ENCODE measurements at places on chromosomes 16 and 17. TPM values are rescaled to one million over a fixed set of nuclear protein-coding genes. Genes with fewer than 3 reads are reported as not detected.

The SDR42E1 gene
- 5.6 TPM for total RNA-seq

The SLC52A1 gene
- total RNA-seq = 3.4 TPM

The ITGB3 gene
- 9.2 TPM for total RNA-seq

The TMEM235 gene
- total RNA-seq = not detected

The PPP1R27 gene
- total RNA-seq = not detected

The MTMR4 gene
- total RNA-seq = 43.2 TPM

The CCL1 gene
- total RNA-seq = not detected

The CSF3 gene
- total RNA-seq = not detected

The MYH1 gene
- 1.6 TPM for total RNA-seq

The PRDM7 gene
- total RNA-seq = not detected

The SGCA gene
- total RNA-seq = 3.7 TPM

The CHP2 gene
- 144 TPM for total RNA-seq

The IGSF6 gene
- not detected for total RNA-seq

The PALB2 gene
- total RNA-seq = 1.4 TPM

The ASPA gene
- 2.2 TPM for total RNA-seq

The XAF1 gene
- 6.7 TPM for total RNA-seq

DNA sequence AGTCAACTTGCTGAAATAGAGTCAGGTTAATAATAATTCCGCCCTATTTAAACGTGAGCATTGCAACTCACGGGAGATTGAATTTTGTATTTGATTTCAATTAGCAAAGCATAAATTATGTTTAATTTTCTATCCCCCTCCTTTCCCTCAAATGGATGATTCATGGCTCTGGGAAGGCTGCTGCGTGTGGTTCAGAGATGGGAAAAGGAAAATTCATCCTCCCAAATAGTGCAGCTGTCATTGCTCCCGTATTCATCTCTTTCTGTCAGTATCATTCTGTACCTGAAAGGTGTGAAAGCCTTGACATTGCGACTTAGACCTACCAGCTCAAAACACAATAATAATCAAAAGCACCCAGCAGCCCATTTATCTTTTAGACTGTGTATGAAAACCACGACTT lies 447.3 kb downstream of the HS3ST4 start:
- DNase-seq = no peak

- peak; percentile 48 for DNase-seq
Observed at GRCh38 chr17:39178536-39178935, 12.6 kb upstream of the ARL5C start.

DNA sequence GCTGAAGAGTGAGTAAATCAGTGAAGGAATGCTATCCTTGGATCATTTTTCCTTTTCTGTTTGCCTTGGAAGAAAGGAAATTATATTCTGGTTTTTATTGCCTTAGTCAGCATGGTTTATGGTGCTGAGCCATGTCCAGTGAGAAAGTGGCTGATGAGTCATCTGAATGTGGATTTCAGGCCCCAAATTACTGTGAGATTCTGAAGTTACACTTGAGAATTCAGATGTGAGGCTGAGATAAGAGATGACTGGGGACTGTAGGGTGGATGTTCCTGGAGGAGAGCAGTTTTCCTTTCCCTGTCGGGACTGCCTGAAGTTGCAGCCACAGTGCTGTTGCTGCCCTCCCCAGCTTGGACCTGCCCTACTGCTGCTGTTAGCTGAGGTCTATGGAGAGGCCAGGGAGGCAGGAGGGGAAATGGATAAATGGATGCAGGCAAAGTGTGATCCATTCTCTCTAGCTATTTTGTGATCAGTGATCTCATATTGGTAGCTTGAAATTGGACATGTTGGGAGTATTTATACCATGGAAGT lies 4.2 kb upstream of the MAP3K14 start:
- no peak for DNase-seq

- DNase-seq = no peak
Observed at GRCh38 chr17:29061036-29061435, 18.1 kb downstream of the PIPOX start.

- no peak for DNase-seq
Observed at GRCh38 chr16:1245452-1246020, 5.0 kb downstream of the TPSAB1 start.

GRCh38 chr17:31433091-31433790 lies 41.8 kb downstream of the RAB11FIP4 start:
- DNase-seq = no peak

- no peak for DNase-seq
Observed at GRCh38 chr16:55613613-55614335, 42.0 kb upstream of the SLC6A2 start.

DNA sequence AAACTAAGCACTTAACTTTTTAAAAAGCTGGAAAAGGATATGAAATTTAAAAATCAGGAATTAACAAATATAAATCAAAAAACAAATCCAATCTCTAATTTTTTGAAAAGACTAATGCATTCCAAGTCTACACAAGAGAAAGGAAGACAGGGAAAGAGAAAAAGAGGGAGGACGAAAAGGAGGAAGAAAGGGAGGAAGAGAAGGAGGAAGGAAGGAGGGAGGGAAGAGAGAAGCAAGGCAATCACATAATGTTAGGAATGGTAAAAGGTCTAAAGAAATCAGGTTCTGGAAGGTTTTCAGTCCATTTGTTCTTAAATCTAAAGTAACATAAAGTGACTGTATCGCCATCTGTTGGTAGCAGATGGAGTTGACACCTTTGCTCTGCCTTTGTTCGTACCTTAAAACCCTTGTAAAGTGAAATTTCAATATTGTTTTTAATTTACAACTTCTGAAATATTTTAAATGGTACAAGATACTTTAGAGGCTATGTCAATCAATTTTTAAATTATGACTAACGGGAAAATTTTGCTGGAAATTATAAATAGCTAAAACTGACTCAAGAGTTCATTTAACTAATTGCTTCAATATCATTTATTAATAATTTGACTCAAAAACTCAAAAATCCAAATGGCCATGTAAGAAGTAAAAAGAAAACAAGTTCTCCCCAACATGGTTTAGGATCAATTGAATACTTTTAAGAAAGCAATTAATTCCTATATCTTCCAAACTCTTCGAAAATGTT lies 20.4 kb upstream of the CDYL2 start:
- DNase-seq = peak; percentile 24

DNA sequence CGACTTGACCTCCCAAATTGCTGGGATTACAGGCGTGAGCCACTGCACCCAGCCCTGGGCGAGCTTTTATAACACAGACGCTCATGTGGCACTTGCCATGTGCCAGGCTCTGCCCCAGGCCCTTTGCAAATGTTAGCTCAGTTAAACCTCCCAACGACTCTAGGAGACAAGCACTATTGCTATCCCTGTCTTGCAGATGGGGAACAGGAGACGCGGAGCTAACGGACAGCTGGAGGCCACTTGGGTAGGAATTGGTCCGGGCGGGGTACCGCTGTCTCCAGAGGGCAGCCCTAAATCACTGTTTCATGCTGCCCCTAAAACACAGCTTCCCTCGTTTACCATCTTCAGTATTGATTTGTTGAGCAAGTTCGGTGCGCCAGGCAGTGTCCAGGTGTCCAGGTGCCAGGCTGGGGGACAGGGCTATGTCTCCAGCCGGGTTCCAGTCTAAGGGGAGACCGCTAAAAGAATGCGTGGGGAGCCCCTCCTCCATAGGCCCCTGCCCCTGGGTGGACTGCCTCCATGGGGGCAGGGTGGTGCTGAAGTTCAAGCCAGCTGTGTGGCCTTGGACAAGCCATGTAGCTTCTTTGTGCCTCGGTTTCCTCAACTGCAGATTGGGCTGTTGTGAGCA lies 23.7 kb downstream of the TMEM235 start:
- DNase-seq = no peak

DNA sequence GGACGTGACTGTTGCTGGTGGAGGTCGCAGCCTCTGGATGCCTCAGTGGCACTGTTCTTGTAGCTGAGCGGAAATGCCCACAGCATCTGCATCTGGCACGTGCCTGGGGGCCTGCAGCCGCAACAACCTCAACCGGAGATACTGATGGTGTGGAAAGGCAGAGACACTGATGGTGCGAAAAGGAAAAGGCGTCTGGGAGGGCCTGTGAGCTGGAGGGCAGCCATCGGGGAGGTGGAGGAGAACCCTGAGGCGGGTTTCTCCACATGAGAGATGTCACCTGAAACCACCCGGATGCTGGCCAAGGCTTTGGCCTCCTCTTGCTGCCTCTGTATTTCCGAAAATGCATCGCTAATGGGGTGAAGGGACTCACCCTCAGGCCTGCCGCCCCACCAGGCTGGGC lies 284.8 kb upstream of the WSB1 start:
- no peak for DNase-seq

GRCh38 chr16:75311383-75311938 lies 60.0 kb upstream of the BCAR1 start:
- DNase-seq = no peak

- DNase-seq = no peak
Observed at GRCh38 chr17:61136296-61136695, 263.3 kb upstream of the TBX2 start.

GRCh38 chr17:27233776-27234175 lies 60.1 kb upstream of the WSB1 start:
- no peak for DNase-seq

DNA sequence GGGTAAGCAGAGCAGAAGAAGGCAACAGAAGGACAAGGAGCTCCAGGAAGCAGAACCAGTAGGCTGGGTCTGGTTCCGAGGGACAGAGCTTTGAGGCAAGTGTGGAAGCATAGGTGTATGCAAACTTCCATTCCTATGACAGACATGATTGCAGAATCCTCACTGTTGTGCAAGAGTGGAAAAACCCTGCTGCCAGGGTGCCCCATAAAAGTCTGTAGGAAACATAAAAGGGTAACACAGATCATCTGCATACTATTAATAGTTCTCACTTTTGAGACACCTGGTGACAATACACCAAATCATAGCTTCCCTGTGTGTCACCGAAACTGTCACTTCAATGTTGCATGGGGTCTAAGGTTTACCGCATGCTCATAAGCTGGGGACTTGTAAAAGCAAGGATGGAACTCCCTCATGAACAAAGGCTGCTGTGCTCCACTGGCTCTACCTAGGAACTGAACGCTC lies 39.7 kb downstream of the ARHGAP17 start:
- DNase-seq = no peak

- DNase-seq = no peak
Observed at GRCh38 chr16:3645504-3646347, 8.8 kb upstream of the DNASE1 start.

- no peak for DNase-seq
Observed at GRCh38 chr17:81277946-81278693, 17.0 kb downstream of the SLC38A10 start.

DNA sequence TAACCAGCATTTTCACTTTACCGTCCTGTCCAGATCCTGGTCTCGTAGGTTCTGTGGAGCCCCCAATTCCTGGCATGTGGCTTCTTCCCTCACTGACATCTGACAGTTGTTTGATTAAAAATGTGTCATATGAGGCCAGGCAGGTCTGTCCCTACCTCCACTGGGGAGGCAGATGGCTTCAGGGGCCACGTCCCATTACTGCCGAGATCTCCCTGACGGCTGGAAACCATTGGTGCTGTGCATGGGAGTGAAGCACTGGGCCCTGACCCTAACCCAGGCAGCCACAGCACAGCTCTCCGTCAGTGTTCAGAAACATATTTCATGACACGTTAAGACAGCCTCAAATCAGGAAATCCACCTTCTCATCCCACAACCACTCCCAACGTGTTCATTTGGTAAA lies 77.5 kb downstream of the GNAO1 start:
- DNase-seq = no peak

GRCh38 chr17:29591146-29591736 lies 1.7 kb upstream of the ANKRD13B start:
- DNase-seq = peak; percentile 42

DNA sequence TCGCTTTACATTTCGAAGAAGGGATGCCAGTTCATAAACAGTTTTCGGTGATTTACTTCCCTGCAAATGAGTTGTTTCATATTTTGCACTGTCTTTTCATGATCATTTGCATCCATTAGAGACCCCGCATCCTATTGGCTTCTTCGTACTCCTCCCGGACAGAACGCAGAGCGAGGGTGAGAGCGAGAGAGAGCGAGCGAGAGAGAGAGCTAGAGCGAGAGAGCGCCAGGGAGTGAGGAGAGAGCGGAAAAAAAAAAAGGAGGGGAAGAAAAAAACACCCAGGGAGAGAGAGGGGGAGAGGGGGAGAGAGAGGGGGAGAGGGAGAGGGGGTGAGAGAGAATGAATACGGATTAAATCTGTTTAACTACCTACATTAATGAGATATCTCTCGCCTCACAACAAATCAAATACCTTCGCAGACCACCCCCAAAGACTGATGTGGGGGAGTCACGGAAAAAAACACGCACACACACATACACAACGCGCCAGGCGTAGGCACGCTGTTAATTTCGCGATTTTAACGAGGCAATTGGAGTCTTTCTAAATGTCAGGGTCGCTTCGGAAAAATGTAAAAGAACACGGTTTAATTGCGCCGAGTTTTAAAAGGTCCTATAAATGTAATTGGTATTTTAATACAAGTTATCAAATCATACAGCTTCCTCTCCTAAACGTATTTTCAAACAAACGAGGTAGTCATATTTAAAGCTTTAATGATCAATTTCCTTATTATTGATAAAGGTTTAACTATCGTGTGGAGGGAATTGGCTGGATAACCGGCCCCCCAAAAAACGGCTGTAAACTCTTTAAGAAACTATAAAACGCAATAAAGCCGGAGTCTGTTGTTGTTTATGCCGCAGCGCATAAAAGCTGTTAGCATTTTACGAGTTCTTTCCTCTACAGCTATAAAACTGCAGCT lies at the start of gene HOXB8:
Gene HOXB8 (minus strand): TSS at position 246 of the 916 bp plus-strand sequence. CDS start 588 bp downstream, outside the sequence.
- DNase-seq = no peak

DNA sequence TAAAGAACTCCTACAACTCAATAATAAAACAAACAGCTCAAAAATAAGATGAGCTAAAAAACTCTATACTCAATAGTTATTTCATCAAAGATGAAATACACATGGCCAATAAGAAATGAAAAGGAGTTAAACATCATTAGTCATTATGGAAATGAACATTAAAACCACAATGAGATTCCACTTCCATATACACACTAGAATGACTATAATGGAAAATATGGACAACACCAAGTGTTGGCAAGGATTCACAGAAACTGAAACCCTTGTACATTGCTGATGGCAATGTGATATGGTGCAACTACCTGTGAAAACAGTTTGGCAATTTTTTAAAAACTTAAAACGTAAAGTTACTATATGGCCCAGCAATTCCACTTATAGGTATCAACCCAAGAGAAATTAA lies 91.4 kb downstream of the GRIN2A start:
- no peak for DNase-seq

DNA sequence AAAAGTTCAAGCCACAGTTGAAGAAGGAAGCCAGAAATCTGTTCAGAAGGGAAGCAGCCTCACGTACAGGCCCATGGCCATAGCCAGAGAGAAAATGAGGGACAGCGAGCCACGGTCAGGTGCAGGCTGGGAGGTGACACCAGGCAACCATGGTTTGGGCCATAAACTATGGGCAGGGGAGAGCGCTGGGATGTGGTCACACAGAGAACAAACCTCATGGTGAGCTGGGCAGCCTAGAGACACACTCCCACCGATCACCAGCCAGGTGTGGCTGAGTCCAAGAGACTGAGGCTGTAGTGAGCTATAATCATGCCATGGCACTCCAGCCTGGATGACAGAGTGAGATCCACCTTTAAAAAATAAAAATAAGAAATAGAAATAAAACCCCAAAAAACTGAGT lies 76.5 kb downstream of the NETO2 start:
- no peak for DNase-seq

- DNase-seq = peak; percentile 55
Observed at GRCh38 chr17:35243561-35244340, 879 bp downstream of the SLFN5 start.

Measured in transverse colon (tissue), 4 donors.